Neural crest cell (in vitro differentiated cells): ENCODE measurements at places on chromosomes 5 and 9. TPM values are rescaled to one million over a fixed set of nuclear protein-coding genes. Genes with fewer than 3 reads are reported as not detected.
A peak's percentile ranks its signal among the peaks of the same experiment; 100 is the strongest.

The LAMC3 gene
- total RNA-seq = 2.8 and 4.0 TPM in 2 replicates

The S1PR3 gene
- total RNA-seq = 7.5 and 7.9 TPM in 2 replicates

The COL23A1 gene
- total RNA-seq = 33.7 and 34.0 TPM in 2 replicates

The ADAMTSL1 gene
- 2.3 and 2.5 TPM in 2 replicates for total RNA-seq

The MARCOL gene
- total RNA-seq = not detected in 2 replicates

The C1QTNF3 gene
- total RNA-seq = 7.7 and 8.7 TPM in 2 replicates

The SPINK6 gene
- total RNA-seq = not detected in 2 replicates

The OR1J2 gene
- total RNA-seq = not detected in 2 replicates

DNA sequence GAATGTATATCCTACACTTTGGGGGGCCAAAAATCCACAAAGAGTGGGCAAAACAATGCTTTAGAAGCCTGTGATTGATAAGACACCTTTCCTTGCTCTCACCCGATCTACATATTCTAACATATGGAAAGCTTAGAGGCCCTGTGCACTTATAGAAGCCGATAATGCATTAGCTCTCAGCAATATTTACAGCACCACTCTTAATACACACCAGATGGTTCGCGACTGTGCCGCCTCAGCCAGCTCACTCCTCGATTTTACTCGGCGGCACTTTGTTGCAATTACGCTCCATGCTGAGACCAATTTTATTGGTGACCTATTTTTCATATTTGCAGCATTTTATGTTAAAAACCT is 18.8 kb downstream of the NR2F1 start:
- DNase-seq = no peak

- no peak for DNase-seq
Observed at GRCh38 chr5:55852503-55852902, 1.3 kb downstream of the IL31RA start.

GRCh38 chr9:69376651-69377050 is 51.6 kb downstream of the ENTREP1 start:
- no peak for DNase-seq

- DNase-seq = no peak
Observed at GRCh38 chr9:136044207-136044970, 50.7 kb downstream of the NACC2 start.

DNA sequence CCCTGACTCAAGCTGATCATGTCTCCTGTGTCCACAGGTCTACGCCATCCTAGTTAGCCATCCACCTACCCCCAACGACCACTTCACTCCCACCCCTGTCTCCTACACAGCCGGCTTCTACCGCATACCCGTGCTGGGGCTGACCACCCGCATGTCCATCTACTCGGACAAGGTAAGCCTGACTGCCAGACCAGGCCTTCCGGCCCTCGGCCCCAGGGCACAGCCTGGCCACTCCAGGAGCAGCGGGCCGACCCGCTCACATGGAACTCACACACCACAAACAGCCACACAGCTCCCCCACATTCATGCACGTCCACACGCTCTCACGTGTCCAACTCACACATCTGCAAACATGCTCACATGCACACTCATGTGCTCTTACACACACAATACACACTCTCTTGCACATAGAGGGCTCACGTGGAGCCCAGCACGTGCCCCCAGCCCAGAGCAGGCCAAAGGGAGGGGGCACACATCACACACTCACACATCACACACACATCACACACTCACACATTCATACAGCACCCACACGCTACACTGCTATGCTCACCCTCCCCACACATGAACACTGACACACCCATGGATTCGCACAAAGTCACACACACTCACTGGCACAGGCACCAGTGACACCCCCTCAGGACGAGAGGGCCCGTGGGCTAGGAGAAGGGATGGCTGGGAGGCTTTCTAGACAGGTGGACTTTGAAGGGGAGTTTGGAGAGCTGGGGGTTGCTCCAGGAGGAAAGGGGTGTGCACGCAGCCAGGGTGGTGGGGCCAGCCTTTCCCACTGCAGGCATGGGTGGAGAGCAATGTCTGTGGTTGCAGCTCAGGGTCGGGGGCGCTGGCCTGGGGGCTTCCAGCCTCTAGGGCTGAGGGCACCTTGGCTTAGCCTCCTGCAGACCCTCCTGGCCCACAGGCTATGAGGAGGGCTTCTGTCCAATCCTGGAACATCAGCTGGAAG is 3.3 kb downstream of the GRIN1 start:
- no peak for DNase-seq

GRCh38 chr9:127574072-127574993 is 37.7 kb upstream of the STXBP1 start:
- no peak for DNase-seq

DNA sequence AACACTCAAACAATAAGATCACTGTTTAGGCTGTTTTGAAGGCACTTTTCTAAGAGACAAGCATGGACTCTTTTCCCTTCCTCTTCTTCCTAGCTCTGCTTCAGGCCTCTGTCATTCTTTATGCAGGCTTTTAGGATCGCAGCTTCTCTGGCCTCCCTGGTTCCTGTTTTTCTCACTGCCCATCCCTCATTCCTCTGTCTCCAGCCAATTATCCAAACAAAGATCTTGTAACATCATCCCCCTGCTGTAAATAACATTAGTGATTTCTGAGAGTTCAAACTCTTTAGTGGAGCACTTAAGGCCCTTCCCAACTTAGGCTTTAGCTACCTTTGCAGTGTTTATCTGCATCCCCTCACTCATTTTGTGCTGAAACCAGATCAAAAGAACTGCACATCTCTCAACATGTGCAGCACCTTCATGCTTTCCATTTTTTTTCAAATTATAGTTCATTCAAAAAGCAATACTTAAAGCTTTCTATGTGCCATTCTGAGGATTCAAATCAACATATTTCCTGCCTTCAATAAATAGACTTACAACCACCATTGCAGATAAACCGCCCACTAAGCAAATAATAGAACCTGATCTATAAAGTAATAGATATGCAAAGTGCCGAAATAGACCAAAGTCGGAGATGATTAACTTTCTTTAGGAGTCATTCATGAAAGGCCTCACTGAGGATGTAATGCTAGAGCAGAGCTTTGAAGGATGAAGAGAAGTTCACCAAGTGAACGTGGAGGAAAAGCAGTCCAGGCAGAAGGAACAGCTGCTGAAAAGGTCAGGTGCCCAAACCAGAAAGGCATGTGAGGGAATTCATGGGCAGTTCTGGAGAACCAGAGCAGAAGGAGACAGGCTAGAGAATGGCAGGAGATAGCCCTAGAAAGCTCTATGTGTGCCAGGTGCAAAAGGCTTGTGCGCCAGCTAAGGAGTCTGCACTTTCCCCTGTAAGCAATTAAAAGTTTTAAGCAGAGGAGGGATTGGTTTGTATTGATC is 95.8 kb upstream of the ZNF366 start:
- no peak for DNase-seq

GRCh38 chr9:75890472-75891276 is at the start of gene PCSK5:
PCSK5 (plus strand) TSS chr9:75890673; CDS start chr9:75891182, 509 bp downstream.
- DNase-seq = peak; percentile 76

- no peak for DNase-seq
Observed at GRCh38 chr5:163512526-163512925, 7.1 kb downstream of the MAT2B start.

GRCh38 chr9:98640394-98640793 is 68.3 kb downstream of the GABBR2 start:
- no peak for DNase-seq

GRCh38 chr9:134630393-134630790 is 11.2 kb upstream of the COL5A1 start:
- no peak for DNase-seq

- no peak for DNase-seq
Observed at GRCh38 chr5:134086943-134087305, 27.6 kb upstream of the TCF7 start.

- no peak for DNase-seq
Observed at GRCh38 chr9:124708633-124709291, 62.3 kb downstream of the NR6A1 start.

GRCh38 chr5:38466424-38467189 is 89.8 kb downstream of the LIFR start:
- no peak for DNase-seq
